ENCODE measurements at places on chromosomes 1 and 21.

DNA sequence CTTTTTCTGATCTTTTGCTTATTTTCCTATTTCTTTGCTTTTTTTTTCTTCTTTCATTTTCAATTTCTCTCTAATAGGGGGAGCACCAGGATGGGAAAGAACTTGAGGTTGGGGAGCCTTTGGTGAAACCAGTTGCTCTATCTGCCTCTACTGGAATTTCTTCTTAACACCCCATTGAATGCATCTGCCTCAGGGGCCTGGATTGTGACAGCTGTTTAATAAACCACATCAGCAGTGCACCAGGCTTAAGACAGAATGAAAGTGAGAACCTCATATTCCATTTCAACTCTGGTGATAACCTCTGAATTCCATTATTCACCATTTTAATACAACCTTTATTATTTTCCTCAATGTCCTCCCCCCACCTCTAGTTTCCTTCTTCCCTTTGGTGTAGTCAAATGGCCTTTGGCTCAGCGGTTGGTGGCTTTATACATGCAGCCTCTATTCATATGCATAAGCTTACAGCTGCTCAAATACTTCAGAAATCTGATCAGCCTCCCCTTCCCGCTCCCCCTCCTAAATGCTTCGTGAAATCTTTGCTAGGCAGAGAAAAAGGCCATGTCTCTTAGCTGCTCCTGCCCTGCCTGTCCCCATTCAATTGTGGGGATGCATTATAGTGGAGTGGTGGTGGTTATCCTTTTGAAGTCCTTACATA lies 537.3 kb upstream of the PLXNA2 start:
- DNase-seq: no peak

- no peak for DNase-seq
Observed at GRCh38 chr1:176466514-176466913, 3.5 kb downstream of the PAPPA2 start.

DNA sequence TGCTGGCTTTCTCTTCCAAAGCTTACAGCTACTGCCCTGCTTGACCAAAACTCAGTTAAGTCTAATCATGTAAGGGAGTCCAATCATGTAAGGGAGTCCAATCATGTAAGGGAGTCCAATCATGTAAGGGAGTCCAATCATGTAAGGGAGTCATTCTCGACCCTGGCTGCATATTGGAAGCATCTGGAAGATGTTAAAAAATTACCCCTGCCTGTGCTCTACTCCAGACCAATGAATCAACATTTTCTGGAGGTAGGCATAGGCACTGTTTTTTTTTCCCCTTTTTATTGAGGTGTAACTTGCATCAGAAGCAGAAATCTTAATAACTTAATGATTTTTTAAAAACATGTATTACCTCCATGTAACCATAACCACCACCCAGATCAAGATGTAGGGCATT lies 9.4 kb downstream of the PIGP start:
- DNase-seq: no peak

GRCh38 chr1:202619505-202619904 lies 90.7 kb downstream of the SYT2 start:
- no peak for DNase-seq

- no peak for DNase-seq
Observed at GRCh38 chr1:206841609-206842323, 23.7 kb upstream of the IL20 start.

DNA sequence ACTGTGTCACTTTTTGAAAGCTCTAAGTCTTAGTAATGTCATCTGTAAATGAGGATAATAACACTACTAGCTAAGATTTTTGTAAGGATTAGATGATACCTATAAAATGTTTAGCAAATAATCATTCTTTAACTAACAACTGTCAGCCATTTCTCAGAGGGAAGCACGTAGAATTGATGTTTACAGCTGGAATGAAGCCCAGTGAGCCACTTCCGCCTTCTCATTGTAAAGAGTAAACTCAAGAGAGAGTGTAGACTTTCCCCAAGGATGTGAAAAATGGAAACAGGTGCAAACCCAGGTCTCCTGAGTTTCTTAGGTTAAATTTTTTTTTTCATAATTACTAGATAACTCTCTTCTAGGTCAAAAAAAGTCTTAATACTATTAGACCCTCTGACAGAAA lies 4.9 kb downstream of the GREM2 start:
- no peak for DNase-seq

DNA sequence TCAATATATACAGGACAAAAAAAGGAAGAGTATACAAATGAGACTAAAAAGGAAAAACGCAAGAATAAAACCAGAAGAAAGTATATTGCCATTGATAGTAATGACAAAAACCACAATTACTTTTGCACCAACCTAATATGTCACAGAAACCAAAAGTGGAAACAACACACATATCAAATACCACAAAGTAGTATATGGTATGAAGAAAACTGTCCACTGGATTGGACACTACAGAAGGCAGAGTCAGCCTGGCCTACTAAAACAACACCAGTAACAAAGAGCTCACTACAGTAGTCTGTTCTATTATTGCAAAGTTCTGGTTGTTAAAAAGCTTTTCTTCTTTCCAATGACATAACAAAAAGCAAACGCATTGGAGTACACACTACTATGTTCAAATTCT lies 17.7 kb downstream of the TESK2 start:
- DNase-seq: no peak

DNA sequence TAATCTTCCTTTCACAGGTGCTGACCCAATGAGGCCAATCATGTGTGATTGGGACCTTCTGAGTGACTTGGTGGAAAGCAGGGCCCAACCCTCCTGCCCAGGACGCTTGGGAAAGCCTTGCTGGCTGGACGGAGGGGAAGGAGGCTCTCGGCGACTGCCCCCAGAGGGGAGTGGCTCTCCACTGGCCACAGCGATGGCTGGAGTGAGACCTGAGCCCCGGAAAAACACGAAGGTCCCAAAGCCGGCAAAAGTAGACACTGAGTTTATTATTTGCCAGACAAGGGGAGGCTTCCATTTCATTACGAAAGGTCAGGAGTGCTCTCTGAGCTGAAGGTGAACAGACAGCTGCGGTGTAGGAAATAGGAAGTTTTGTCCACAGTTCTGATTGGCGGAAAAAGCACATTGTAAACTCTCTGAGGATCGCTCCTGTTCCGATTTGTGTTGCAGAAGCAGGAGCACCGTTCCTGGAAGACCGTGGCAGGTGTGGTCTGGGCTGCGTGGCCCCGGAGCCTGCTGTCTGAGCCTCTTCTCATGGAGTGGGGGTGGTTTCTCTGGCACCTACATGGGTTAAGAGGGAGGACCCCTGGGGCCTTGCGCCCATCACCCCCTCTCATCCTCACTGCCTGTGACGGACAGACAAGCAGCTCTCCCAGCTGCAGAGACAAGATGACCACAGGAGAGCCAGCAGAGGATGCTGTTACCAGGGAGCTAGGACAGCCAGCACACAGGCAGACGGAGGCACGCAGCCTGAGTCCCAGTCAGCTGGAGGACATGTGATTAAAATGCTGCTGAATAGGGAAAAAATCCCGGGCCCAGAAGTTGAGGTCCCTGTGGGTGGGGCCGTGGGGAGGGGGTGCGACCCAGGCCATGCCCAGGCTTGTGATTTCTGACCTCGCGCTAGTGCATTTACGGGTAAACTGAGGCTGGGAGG lies 41.5 kb downstream of the KRTAP10-1 start:
- no peak for DNase-seq

- DNase-seq: no peak
Observed at GRCh38 chr1:196393282-196393681, 215.0 kb downstream of the KCNT2 start.

- no peak for DNase-seq
Observed at GRCh38 chr21:25561668-25562641, 45.3 kb downstream of the MRPL39 start.

DNA sequence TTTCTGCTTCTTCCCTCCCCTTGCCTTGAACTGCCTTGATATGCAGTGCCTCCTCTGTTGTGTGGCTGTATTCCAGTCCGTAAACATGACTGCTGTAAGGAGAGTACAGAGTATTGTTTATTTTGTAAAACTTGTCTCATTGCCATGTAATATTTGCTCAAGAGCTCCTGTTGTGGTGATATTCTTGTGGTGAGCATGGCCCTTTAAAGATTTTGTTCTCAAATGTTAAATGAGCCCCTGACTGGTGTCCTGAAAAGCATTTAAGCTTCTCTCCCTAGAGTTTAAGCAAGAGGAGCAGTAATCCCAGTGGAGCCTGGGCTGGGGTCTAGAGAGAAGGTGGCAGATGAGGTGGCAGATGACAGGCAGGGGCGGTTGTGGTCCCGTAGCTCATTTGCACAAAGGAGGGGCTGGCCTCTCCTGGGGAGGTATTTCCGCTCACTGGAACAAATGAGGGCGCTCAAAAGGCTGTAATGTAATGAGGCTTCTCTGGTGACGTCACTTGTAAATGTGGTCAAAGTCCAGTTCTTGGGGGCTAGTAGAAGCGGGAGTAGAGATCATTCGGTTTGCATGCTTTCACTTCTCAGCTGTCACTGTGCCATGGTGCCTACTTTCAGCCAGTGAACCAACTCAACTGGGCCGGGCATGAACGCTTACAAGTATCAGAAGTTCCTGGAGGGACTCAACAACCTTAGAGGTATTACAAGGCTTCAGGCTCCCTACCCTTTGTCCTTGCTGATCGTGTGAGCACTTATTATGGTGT lies 46.0 kb upstream of the MACF1 start:
- peak; percentile 41 for DNase-seq

DNA sequence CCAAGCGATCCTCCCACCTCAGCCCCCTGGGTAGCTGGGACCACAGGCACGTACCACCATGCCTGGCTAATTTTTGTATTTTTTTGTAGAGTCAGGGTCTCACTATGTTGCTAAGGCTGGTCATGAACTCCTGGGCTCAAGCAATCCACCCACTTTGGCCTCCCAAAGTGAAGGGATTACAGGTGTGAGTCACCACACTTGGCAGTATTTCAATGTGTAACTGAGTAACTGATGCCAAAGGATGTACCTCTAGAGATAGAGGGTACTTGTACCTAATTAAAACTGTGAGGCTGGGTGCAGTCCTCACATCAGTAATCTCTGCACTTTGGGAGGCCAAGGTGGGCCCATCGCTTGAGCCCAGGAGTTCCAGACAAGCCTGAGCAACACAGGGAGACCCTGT lies 258.7 kb upstream of the DMRTA2 start:
- no peak for DNase-seq

- no peak for DNase-seq
Observed at GRCh38 chr1:51336004-51336403, 5.6 kb upstream of the TTC39A start.

GRCh38 chr1:151003180-151003579 lies 3.5 kb downstream of the MINDY1 start:
- no peak for DNase-seq

DNA sequence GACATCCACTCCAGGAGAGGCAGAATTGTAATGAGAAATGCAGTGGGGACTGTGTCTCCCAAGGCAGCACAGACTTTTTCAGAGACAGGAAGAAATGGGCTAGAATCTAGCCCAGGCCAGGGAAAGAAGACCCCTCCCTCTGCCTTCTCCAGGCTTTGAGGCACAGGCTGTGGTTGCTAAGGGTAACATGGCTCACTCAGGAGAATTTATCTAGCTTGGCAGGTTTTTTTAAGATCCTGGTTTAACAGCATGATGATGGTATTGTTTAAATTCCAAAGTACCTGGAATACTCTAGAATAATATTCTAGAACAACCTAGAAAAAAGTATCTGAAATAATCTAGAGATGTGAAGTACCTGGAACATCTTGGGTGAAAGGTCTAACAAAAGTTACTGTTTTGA lies 125.6 kb downstream of the URB2 start:
- no peak for DNase-seq

DNA sequence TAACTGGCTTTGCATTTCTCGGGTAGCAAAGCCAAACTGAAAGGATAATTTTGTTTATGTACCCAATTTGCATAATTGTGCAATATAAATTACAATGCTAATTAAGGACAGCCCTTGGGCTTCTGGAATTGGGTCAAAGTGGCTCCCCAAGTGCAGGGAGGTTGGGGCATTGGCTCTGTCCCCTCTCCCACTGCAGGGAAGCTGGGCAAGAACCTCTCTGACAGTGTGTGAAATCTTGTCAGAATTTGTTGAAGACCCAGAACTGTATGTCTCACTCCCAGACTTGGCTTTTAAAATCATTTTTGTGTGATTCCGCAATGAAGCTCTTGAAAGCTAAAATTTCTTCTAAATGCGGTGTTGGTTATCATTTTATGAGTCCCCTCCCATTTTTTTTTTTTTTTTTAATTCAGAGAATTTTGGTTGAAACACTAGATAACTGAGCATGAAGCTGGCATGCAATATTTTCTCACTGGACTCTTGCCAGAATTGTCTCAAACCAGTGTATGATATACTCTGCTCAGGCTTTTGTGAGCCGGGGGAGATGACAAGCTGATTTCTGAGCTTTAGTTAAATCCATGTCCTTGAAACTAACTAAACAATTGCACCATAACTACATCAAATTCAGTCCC lies 878.9 kb upstream of the CXADR start:
- no peak for DNase-seq

DNA sequence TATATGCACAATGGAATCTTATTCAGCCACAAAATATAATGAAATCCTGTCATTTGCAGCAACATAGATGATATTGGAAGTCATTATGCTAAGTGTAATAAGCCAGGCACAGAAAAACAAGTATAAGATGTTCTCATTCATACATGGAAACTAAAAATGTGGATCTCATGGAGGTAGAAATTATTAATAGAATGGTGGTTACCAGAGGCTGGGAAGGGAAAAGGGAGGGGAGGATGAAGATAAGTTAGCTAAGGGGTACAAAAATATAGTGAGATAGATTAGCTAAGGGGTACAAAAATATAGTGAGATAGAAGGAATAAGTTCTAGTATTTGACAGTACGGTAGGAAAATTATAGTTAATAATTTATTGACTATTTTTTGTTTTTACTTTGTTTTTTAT lies 27.9 kb downstream of the LIN9 start:
- DNase-seq: no peak

GRCh38 chr1:145886390-145886789 lies 724 bp upstream of the ANKRD35 start:
- DNase-seq: no peak

DNA sequence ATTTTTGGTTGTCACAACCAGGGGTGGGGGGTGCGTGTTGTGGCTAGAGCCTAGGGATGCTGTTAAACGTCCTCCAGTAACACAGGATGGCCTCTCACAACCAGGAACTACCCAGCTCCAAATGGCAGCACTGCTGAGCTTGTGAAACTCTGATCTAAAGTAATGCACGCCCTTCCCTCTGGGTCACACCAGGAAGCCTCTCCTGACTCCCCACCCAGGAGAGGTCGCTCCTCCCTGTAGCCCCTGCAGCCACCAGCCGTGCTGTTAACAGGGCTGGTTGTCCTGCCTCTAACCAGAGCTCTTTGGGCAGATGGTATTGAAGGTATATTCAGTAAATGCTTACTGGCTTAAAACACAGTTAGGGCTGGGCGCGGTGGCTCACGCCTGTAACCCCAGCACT lies 73.2 kb downstream of the NKAIN1 start:
- no peak for DNase-seq

GRCh38 chr1:112540226-112540794 lies 31.5 kb downstream of the WNT2B start:
- no peak for DNase-seq

DNA sequence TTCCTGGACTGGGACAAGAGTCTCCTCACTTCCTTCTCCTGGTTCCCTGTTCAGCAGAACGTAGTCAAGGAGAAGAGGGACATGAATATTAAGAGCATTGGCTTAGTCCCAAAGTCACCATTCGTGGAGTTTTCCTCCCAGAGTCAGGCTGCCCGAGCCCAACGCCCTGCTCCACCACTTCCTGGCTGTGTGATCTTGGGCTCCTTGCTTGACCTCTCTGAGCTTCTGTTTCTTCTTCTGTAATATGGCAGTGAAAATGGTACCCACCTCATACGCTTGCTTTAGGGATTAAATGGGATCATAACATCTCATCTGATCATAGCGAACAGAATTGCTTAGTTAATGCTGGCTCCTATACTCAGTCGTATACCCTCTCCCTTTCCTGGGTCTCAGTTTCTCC lies 12.0 kb upstream of the CASZ1 start:
- DNase-seq: no peak

GRCh38 chr1:84995484-84996334 lies 1.2 kb downstream of the MCOLN2 start:
- DNase-seq: no peak
